ENCODE measurements at places on chromosomes 13 and 19.

DNA sequence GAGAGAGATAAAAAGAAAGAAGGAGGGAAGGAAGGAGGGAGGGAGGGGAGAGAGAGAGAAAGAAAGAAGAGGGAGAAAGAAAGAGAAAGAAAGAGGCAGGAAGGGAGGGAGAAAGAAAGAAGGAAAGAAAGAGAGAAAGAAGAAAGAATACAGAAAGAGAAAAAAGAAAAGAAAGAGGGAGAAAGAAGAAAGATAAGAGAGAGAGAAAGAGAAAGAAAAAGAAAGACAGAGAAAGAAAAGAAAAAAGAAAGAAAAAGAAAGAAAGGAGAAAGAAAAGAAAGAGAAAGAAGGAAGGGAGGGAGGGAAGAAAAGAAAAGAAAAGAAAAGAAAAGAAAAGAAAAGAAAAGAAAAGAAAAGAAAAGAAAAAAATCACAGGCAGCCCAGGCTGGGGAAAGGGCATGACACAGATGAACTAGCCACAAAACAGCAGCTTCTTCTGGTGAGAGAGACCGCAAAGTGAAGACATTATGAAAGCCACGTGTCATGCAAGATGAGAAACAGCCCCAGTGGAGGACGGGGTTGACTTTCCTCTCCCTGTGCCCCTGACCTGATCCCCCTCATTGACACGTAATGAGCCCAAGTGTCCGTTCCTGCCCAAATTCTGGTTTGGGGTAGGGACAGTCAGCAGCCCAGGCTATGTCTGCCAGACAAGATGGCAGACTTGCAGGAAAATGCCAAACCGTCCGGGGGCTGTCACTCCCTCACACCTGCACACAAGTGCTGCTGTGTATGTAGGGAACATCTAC lies 102.1 kb downstream of the INSR start:
- DNase-seq = no peak

DNA sequence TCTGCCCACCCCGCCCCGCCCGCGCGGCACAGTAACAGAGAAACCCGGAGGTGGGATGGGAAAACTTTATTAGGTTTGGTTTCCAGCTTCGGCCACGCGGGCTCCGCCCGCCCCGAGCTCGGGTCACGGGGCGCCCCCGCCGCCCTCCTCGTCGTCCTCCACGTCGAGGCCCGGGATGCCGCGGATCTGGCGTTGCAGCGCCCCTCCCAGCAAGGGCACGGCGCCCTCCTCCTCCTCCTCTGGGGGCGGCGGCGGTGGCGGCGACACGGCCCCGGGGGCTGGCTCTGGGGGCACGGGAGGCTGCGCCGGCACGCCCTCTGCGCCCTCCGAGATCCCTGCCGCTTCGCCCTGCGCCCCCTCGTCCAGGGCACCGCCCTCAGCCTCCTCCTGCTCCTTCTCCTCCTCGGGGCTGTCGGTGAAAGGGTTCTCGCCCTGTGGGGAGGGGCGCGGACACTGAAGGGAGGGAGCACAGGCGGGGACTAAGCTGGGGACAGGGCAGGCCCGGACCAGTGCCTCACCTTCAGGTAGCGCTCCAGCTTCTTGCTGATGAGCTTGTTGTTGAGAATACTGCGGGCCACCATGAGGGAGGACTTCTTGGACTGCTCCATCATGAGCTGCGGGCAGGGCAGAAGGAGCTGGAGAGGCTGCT lies 536 bp upstream of the AKAP8 start:
- DNase-seq = peak; percentile 36

GRCh38 chr13:110706570-110707372 lies 855 bp upstream of the CARS2 start:
- DNase-seq = no peak

DNA sequence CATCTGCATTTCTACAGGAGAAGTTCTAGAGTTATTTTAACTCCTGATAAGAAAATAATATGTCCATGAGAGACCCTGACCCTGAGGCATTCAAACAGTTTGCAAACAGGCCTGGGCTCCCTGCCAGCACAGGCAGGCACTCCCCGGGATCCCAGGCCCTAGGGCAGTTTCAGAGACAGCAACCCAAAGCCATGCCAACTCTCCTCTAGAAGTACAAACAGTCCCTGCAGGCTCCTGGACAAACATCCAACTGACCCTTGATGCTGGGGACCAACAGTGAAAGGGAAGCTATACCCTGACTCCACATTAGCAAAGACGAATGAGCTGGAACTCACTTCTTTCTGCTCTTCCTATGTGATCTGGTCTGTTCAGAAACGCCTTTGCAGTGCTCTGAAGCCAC lies 44.8 kb downstream of the CCDC70 start:
- no peak for DNase-seq

DNA sequence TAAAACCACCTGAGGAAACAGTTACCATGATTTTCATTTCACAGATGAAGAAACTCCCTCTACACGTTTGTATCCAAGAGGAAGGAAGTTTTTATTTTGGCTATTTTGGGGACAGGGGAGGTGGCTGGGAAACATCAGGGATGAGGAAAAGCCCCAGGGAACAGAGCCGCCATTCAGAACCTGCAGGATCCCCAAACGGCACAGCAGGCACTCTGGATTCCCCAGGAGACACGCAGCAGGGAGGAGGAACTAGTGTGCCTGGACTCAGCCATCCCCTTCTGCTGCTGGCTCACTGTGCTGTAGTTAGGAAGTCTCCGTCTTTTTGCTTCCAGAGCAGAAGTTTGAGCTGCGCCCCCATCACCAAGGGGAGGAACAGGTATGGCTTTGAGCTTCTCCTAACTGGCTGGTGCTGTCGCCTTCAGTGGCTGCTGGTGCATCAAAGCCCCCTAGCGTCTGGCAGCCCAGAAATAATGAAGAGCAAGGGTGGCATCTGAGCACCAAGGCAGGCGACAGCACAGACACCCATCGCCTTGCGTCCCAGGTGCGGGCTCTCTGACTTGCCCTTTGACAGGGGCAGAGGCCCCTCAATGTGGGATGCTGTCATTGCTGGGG lies 4.2 kb downstream of the NAPA start:
- no peak for DNase-seq

GRCh38 chr19:49684251-49684982 lies 5.0 kb upstream of the ADM5 start:
- DNase-seq = no peak

DNA sequence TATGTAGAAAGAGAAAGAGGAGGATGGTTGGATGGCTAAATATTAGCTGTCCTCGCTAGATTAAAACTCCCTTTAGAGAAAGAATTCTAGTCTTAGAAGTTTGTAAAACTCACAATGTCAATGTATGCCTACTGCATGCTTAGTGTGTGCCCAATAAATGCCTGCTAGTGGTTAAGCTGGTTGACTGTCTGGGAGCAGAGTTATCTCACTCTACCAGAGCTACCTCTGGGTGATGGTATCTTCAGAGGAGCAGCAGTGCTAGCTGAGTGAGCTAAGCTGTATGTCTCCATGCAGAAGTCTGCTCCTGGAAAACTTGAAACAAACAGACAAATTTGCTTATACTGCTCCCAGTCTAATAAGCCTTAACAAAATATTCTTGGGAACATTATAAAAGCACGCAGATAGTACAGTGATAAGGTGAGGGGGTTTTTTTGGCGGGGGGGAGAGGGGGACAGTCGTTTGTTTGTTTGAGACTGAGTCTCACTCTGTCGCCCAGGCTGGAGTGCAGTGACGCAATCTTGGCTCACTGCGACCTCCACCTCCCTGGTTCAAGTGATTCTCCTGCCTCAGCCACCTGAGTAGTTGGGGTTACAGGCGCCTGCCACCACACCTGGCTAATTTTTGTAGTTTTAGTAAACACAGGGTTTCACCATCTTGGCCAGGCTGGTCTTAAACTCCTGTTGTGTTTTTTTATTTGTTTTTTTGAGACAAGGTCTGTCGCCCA lies 202.8 kb upstream of the TSC22D1 start:
- no peak for DNase-seq

- no peak for DNase-seq
Measured at GRCh38 chr19:35136977-35137702, 1.5 kb upstream of the FXYD1 start.

DNA sequence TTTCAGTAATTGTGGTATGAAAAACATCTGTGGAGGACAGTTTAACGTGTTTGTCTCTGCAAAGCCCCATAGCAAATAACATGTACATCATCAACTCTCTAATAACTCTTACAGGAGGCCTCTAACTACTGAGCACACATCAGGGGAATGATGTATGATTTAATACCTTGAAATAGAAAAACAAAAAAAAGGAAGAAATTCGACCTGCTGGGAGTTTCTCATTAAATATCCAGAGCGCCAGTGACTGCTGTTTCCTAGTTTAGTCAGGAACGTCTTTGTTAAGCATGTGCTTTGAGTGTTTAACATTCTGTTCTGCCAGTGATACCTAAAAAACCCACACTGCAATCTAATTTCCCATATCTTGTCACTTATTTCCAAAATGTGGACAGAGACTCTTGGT lies 235.4 kb downstream of the PCDH20 start:
- no peak for DNase-seq

- peak; percentile 6 for DNase-seq
Measured at GRCh38 chr13:103976371-103976770, 910.2 kb upstream of the SLC10A2 start.

GRCh38 chr13:60448907-60449510 lies 52.0 kb downstream of the TDRD3 start:
- no peak for DNase-seq

Measured in right renal cortex interstitium (tissue), 3 donors.